ENCODE measurements at places on chromosomes 6 and 20.
A peak's percentile ranks its signal among the peaks of the same experiment; 100 is the strongest.

DNA sequence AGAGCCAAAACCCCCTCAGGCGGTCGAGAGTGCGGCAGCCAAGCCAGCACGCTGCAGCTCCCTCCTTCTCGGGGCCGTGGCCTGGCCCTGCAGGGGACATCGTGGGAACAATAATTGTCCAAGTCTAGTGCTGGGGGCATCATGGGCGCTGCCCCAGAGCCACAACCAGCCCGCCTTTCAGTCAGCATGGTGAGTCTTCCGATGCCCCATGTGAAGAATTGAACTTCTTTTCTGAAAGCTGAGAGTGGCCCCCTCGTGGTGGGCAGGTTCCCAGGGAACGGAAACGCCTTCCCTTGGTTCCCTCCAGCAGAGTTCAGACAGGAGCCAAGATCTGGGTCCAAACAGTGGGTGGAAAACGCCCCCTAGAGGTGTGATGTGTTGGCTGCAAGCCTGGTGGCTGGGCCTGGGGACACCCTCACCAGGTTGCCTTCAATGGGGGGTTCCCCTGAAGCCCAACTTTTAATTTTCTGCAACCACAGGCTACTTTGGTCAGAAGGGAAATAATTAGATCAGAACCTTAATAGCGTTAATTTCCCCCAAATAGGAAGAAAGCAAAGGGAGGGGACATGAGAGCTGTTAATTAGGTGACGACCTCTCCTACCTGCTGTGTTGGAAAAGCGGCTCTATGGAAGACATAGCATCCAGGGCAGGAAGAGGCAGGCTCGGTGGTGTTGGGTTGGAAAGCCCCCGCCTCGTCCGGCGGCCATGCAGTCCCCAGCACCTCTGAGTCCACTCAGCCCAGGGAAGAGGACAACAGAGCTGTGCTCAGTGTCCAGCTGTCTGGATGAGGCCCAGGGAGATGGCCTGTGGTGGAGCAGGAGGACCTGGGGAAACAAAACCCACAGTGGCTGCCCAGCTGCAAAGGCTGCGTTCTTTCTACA, 4.7 kb upstream of the MRGBP start:
- peak; percentile 90 for DNase-seq

- DNase-seq = no peak
Measured at GRCh38 chr6:113762641-113763040, 94.5 kb upstream of the MARCKS start.

DNA sequence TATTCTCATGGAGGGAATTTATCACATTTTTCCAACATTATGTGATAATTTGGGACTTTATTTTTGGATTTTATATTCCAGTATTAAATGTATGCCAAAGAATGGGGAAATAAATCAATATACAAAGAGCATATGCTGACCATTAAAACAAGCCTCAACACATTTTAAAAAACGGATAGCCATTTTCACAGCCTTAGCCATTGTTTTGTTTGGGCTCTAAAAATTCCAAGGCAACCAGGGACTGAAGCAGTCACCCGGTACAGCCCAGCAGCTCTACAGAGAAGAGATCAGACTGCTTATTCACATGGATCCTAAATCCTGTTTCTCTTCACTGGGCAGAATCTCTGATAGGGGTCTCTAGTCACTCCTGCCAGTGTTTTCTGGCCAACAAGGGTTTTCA, 150.2 kb upstream of the OGFRL1 start:
- DNase-seq = no peak

DNA sequence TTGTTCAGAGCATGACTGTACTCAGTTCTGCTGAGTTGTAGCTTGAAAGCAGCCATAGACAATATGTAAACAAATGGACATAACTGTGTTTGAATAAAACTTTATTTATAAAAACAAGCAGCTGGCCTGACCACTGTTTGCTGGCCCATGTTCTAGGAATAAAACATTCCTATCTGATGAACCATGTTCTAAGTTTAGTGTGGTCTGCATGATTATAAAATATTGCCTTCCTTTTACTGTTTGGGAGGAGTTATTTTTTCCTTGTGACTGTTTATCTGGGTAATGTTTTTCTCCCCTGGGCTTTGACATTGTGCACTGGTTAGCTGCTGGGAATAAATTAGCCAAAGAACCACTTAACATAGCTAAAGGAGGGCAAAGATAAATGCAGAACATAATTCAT, 55.1 kb downstream of the CDS2 start:
- no peak for DNase-seq

DNA sequence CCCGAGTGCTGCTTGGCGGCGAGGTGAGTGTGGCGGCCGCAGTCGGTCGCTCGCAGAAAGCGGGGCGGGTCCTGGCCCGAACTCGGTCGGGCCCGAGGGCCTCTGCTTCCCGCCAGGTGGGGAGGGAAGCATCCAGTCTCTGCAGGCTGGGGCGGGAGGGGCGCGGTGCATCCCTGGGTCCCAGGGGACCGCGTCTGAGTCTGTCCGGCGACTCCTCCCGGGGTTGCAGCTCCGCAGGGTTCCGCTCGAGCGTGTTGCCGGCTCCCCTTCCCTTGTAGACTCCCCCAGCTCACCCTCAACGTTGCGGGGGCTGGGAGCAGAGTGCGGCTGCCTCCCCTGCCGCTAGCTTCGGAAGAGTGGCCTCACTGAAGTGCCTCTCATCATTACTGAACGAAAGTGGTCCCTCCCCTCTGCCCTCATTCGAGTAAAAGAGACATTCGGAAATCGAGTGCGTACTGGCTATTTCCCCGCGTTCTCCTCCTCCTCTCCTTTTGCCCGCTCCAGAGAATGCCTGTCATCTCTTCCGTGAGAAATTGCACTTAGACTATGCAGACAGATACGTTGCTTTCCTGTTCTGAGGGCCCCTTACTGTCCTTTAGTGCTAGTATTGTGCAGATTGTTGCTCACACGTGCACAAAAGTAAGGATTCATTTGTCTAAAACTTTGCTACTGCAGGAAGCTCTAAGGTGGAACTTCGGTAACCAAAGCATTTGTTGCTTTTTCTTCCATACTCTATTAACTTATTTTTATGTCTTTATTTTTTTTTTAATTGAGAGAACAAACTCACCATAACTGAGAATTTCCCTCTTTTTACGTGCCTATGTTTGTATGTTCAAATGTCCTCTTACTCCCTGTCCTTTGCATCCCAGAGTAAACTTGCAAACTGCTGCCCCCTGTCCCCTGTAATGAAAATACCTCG, 751 bp downstream of the MAP3K4 start:
- DNase-seq = peak; percentile 83

DNA sequence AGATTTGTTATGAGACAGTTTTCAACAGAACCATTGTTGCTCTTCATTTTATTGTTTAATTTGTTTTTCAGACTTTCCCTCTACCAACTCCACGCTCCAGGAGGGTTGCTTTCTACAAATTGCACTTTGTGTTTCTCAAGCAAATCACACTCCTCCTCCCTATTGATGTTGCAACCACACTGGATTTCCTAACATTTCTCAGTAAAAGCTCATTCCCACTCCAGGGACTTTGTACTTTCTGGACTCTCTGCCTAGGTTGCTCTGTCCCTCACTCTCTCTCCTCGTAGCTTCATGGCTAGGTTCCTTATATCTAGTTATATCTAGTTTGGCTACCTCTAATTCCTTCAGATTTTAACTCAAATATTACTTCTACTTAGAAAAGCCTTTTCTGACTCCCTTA, 20.3 kb downstream of the PGK2 start:
- no peak for DNase-seq

DNA sequence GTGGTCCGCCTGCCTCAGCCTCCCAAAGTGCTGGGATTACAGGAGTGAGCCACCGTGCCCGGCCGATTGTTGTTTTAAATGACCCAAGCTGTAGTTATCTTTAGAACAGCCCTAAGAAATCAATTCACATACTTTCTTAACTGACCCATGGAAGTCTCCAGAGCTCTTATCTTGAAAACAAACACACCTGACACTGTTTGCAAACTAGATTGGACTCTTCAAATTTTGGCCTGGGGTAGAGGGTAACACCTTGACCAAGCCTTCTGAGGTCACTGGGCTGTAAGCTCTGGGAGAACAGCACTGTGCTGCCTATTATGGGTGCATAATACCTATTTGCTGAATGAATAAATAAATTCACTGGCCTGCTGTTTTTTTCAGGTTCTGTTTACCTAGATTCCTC, 190.6 kb downstream of the AIG1 start:
- no peak for DNase-seq

DNA sequence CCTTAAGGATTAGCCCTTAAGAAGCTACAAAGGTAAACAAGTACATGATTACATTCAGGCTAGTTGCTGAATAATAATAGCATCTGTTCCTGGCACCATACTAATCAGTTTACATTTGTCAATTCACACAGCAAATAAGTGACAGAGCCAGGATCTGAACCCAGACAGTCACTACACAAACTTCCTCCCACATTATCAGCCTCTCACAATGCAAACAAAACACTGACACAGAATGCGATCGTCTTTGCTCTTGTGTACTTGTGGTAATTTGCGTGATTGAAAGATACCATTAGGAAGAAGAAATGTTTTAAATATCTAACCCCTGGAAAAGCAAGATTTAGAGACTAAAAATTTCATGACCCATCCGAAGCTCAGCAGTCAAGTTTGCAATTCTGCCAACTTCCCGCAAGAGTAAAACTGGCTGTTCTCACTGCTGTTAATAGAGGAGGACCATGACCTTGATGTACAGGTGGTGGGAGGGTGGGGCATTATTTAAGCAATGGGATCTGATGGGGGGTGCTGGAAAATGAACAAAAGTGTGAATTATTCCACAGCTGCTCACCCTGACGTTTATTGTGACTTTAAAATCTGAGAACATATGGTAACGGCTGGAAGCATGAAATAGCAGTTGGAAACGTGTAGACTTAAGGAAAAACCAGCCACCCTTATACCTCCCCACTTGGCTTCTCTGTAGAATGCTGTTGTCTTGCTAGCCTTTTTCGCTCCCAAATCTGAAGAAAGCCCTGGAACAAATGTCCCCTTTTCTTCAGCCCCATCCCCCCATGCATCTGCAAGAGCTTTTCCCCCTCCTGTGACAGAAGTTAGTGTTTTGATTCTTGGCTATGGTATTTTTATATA, 95.3 kb upstream of the ARMC2 start:
- DNase-seq = peak; percentile 37

DNA sequence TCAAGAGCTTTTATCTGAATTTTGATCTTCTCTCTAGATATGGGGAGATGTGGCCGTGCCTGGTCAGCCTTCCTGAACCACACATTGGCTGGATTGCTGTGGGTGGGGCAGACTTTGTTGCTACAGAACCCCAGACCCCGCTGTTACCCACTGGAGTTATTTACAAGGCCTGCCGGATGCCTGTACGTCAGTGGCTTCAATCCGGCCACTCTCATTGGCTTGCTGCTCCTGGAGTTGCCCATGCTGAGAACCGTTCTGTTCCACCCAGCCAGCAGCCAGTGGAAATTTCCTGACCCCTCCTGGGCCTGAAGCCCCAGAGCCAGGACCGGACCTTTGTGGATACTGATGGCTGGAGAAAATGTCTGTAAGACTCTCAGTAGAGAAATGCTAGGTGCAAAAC, 101.9 kb downstream of the TFAP2C start:
- DNase-seq = no peak

Data from left forelimb (tissue), 1 donor.